ENCODE measurements at places on chromosomes 16 and 17.

GRCh38 chr17:19992803-19993713 lies 15.4 kb upstream of the AKAP10 start:
- peak; percentile 55 for DNase-seq

GRCh38 chr17:32936186-32936893 lies 8.4 kb downstream of the TMEM98 start:
- no peak for DNase-seq

DNA sequence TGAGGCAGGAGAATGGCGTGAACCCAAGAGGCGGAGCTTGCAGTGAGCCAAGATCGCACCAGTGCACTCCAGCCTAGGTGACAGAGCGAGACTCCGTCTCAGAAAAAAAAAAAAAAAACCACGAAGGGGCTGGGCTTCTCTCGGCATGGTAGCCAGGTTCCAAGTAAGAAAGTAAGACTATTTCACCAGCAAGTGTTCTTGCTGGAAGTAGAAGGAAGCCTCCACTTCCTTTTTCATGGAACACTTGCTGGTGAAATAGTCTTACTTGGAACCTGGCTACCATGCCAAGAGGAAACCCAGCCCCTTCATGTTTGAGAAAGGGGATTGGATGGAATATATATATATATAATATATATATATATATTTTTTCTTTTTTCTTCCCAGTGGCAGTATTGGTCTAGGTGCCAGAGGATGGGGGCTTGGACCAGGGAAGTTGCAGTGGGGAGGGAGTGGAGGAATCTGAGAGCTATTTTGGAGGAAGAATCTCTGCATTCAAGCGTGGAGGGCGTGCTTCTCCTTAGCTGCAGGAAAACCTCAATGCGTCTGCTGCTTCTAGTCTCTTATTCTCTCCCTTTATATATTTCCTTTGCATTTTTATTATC lies 7.2 kb upstream of the N4BP1 start:
- DNase-seq = no peak

DNA sequence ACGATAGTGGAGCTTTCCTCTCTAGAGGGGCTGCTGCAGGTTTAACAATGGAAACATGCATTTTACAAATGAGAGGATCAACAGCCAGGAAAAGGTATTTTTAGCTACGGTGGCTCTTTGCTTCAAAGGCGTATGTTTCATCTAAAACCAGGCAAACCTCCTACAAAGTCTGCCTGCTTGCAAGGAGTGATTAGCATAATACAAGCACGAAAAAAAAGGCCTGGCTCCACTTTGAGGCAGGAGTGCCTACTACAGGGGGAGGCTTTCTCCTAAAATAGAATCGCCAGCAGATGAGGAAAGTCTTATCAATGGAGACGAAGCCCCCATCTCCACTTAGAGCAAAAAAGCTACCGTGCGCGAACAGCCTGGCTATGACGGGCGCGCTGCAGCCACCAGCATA lies 27.1 kb upstream of the MTSS2 start:
- DNase-seq = no peak

GRCh38 chr17:14724770-14725169 lies 423.9 kb downstream of the HS3ST3B1 start:
- no peak for DNase-seq

DNA sequence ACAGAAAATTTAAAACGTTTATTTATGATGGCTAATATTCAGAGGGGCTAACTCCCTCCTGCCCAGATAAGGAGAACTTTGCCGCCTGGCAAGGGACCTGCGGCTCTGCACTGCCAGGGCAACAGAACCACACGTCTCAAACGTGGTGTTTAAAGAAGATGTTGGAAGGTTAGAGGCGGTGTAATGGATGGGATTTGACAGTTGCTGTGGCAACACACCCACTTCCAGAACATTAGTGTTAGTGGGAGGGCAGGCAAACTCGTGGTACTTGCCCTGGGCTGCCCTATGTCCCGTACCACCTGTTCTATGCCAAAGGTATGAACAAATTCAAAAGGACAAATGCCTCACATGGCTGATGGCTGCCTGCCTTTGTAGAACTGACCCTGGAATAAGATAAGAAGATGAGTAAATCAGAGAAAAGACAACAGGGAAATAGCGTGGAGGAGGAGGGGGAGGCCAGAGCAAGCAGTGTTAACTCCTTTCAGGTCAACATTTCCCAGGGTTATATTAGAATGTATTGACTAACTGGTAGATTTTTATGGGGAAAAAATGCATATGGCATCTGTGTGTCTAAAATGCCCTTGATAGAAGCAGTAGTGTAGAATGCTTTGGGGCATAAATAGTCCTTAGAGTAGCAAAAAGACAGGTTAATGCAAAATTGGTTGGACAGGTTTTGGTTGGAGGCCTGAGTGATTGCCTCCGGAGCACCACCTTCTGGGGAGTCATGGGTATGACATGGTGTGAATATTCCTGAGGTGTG lies 30.8 kb downstream of the HLF start:
- DNase-seq = no peak

DNA sequence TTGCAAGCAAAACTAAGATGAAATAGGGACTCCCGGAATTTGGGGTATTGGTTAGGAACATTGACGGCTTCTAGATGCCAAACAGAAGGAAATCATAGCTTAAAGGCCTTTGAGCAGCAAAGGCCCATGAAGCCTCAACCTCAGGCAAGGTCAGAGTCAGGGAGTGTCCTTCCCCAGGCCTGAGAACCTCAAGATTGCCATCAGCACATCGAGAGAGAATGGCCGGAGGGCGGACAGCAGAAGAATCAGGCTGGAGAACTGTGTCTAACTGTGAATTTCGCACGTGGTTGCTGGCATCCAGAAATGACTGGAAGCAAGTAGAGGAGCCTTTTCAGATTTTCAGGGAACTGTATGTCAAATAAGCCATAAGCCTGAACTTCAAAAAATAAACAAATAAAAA lies 24.8 kb upstream of the ANKRD40CL start:
- DNase-seq = no peak

GRCh38 chr16:31527734-31528274 lies at the start of gene AHSP:
AHSP (plus strand) TSS chr16:31527900; CDS start chr16:31528140, 240 bp downstream.
- no peak for DNase-seq

GRCh38 chr17:78227455-78227916 lies 3.9 kb upstream of the TMEM235 start:
- no peak for DNase-seq

DNA sequence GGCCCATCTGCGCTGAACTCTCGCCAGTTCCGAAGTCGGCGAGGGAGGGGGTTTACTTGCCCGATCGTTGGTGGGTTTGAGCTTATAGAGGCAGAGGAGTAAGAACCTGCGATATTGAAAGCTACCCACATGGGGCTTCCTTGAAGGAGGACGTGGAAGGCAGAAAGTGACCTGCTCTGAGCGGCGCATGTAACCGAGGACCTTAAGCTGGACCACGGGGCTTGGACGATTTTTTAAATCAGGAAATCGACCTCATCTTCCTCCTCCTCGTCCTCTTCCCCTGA lies 2.0 kb downstream of the PRAC2 start:
- no peak for DNase-seq

GRCh38 chr17:2049333-2050299 lies 5.3 kb upstream of the HIC1 start:
- DNase-seq = no peak

DNA sequence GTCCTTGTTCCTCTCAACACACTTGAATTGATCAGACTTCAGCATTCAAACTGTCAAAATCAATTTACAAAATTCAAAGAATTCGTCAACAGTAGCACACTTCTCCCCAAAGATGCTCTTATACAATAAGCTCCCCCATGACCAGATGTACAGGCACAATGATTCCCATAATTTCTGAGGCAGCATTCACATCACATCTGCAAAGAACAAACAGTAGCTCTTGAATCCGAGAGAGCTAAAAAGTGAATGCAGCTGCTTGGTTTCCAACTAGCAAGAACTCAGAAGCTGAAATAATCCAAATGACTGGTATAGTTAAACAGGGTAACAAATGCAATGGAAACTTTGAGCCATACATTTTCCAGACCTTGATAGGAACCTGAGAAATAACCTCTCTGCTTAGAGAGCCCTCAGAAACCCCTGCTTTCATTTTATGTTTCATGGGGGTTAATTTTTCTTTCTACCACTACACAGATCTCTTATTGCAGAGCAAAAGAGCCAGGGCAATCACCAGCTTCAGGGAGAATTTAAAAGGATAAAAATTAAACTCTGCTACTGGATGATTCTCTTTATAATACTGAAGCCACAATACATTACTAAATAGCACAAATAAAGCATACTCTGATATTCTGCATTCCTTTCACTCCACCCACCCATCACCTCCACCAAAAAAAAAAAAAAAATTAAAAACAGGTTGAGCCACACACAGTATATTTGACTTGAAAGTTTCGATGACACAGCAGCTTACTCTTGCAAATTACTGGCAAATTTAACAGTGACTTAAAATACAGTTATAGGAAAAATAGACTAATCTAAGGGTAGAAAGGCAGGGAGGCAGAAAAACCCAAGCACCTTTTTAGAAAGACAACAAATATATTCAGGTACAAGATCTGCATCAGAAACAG lies 23.1 kb upstream of the TMEM97 start:
- DNase-seq = no peak

- DNase-seq = no peak
Measured at GRCh38 chr17:67503184-67503583, 126.1 kb downstream of the PITPNC1 start.

DNA sequence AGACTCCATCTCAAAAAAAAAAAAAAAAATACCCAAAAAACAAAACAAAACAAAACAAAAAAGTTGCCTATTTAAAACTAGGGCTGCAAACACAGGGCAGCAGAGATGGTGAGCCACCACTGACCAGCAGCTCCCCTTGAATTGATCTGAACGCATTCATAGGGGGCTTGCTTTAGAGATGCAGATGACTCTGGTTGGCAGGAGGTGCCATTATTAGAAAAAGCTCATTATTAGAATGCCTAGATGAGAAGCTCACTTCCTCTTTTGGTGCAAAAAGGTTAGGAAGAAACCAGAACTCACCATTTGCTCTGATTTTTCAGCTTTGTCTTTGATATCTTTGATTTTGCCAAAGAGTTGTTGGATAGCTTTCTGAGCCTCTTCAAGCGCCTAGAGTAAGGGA lies 53.1 kb downstream of the VPS53 start:
- no peak for DNase-seq

GRCh38 chr17:2580151-2580550 lies 13.3 kb upstream of the PAFAH1B1 start:
- DNase-seq = no peak

All from NCI-H187 treated with DMSO at 0.1 percent for 48 hours (cell line).